ENCODE measurements at places on chromosomes 13 and 19. TPM values are rescaled to one million over a fixed set of nuclear protein-coding genes. Genes with fewer than 3 reads are reported as not detected.

PBX4 gene
- not detected for total RNA-seq

SIX5 gene
- 10.5 TPM for total RNA-seq

CADM4 gene
- 6.4 TPM for total RNA-seq

HS6ST3 gene
- not detected for total RNA-seq

PRR19 gene
- 0.38 TPM for total RNA-seq

ITGBL1 gene
- not detected for total RNA-seq

KLF5 gene
- total RNA-seq = 0.52 TPM

PEG3 gene
- 394 TPM for total RNA-seq

KLK11 gene
- total RNA-seq = not detected

UCHL3 gene
- 93.3 TPM for total RNA-seq

CD209 gene
- not detected for total RNA-seq

ZNF43 gene
- 10.4 TPM for total RNA-seq

C19orf81 gene
- not detected for total RNA-seq

CLEC4G gene
- total RNA-seq = not detected

TEX101 gene
- not detected for total RNA-seq

HTR2A gene
- not detected for total RNA-seq

LILRB1 gene
- total RNA-seq = not detected

KLK4 gene
- not detected for total RNA-seq

ZNF607 gene
- 11.3 TPM for total RNA-seq

ADGRE1 gene
- not detected for total RNA-seq

PSG6 gene
- total RNA-seq = not detected

C1QTNF9B gene
- total RNA-seq = not detected

NLRP5 gene
- not detected for total RNA-seq

ZNF667 gene
- not detected for total RNA-seq

MEF2B gene
- total RNA-seq = 0.44 TPM

ANKRD24 gene
- not detected for total RNA-seq

SLC25A41 gene
- total RNA-seq = 0.33 TPM

NKPD1 gene
- not detected for total RNA-seq

ZNF536 gene
- not detected for total RNA-seq

ADGRL1 gene
- total RNA-seq = 0.41 TPM

ADM5 gene
- total RNA-seq = 1.1 TPM

LILRA1 gene
- not detected for total RNA-seq

ZNF835 gene
- total RNA-seq = not detected

SPRYD7 gene
- 6.8 TPM for total RNA-seq

CRB3 gene
- total RNA-seq = 25.6 TPM

KRTDAP gene
- not detected for total RNA-seq

MEIS3 gene
- 0.09 TPM for total RNA-seq

ZNF441 gene
- 10.0 TPM for total RNA-seq

GPR12 gene
- total RNA-seq = not detected

ZNF665 gene
- 0.32 TPM for total RNA-seq

MYO16 gene
- total RNA-seq = not detected

ZNF91 gene
- total RNA-seq = 30.7 TPM

WDR88 gene
- not detected for total RNA-seq

UPK1A gene
- total RNA-seq = not detected

MBD3L1 gene
- not detected for total RNA-seq

PRR20A gene
- total RNA-seq = not detected

ONECUT3 gene
- not detected for total RNA-seq

PLK5 gene
- not detected for total RNA-seq

TMEM59L gene
- total RNA-seq = 0.97 TPM

NOVA2 gene
- total RNA-seq = not detected

STOML3 gene
- not detected for total RNA-seq
